ENCODE measurements at places on chromosomes 4 and X.

DNA sequence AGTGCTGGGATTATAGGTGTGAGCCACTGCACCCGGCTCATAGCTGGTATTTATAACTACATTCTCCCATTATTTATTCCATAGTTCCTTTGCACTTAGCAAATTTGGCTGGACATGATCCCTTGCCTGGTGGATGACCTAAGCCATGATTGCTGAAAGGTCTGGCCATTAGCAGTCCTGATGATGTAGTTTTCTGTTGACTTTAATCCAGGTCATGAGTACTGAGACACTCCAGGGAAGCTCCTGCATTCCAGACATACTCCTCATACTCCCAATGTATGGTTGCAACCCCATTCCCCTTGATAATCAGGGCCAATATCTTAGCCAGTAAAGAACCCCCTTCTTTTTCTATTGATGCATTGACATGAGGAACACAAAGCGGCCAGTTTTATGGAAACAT lies 24.4 kb upstream of the MGST2 start:
- no peak for DNase-seq

GRCh38 chr4:6118201-6118600 lies 82.1 kb downstream of the JAKMIP1 start:
- DNase-seq = no peak

DNA sequence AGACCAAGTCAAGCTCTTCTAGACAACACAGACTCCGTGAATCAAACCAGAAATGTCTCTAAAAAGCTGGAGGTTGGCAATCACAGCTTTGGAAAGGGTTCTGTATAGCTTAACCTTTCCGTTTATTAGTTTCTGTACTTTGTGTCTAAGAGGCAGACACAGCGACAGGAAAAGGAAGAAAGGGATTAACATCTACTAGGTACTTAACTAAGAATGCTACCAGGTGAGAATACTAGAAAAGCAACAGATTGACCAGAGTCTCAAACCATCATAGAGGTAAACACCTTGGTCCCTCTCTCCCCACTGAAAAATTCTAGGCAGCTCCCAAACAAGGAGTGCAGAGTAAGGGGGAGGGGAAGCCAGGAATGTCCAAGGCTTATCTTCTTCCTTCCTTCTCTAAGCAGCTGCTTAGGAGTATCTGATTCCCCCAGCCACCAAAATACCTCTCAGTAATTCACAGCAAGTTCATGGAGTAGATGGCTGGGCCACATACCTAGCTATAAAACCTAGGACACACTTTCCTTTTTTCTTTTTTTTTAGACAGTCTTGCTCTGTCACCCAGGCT lies 80.8 kb downstream of the APBB2 start:
- no peak for DNase-seq

DNA sequence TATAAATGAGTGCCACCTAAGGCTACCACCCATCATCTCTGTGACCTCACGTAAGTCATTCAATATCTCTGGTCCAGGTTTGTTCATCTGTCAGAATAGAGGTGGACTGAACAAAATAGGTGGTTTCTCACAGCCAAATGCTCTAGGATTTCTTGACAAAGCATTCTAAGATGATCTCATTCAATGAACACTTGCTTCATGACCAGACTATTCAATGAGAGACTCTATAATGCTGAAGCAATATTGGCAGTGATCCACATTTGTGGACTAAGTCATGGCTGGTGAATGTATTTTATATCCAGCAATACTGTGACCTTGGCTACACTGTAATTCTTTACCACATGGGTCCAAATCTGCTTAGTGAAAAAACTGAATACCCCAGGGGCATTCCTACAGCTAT lies 37.9 kb downstream of the LDB2 start:
- no peak for DNase-seq

DNA sequence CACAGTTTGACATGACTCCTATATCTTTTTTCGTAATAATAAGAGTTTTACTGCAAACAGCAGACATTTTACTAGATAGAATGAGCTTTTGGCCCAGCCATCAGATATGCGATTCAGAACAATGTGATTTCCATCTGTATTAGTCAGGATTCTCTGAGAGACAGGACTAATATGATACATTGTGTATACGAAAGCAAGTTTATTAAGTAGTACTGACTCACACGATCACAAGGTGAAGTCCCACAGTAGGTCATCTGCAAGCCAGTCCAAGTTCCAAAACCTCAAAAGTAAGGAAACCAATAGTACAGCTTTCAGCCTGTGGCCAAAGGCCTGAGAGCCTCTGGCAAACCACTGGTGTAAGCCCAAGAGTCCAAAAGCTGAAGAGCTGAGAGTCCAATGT lies 24.1 kb downstream of the CXCL8 start:
- DNase-seq = no peak

DNA sequence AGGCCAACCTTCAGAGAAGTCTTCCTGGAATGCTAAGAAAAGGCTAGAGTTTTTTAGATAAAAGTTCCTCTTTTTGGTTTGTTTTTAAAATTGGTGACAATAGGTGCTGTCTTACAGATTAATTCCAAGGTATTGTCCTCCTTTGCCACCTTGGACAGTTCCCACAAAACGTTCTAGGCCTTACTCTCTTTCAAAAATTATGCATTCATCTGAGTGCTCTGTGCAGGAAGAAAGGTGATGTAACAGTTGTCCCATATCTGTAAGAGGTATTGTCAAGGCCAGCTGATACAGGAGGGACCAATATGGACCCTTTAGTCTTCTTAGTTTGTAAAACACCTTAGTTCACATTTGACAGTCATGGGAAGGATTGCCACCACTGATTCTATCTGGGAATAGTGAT lies 15.9 kb upstream of the CXCL5 start:
- no peak for DNase-seq

GRCh38 chrX:155662282-155662681 lies 49.5 kb upstream of the TMLHE start:
- DNase-seq = no peak

DNA sequence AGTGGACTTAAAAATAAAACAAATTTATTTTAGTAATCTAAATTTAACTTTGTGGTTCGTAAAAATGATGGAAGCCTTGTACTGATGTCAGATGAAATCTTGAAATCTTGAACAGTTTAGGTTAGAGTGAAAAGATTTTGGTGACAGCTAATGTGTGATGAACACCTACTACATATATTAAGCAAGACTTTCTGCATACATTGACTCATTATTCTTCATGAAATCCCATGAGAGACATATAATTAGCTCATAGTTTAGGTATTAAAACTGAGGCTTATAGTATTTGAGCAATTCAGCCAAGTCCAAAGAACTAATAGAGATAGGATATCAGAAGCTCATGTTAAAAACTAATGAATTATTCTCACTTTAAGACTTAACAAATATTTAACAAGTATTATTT lies 66.9 kb upstream of the PCDH7 start:
- DNase-seq = no peak

DNA sequence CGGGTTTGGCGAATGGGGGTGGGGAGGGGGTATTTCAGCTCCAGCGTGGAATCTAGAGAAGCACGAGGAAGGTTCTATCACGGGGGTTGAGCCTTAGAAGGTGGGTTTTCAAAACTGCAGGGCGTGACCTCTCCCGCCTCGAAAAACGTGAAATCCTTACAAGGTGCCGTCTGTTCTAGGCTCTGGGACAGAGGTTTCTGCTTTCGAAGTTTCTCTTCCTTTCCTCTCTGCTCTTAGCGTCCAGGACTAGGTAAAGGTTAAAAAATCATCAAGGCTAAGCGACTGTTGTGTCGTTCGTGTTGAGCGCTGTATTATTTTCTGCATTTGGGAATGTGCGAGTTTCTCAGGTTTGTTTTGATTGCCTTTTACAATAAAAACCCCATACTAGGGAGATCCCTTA lies 1.1 kb downstream of the FHL1 start:
- DNase-seq = no peak

DNA sequence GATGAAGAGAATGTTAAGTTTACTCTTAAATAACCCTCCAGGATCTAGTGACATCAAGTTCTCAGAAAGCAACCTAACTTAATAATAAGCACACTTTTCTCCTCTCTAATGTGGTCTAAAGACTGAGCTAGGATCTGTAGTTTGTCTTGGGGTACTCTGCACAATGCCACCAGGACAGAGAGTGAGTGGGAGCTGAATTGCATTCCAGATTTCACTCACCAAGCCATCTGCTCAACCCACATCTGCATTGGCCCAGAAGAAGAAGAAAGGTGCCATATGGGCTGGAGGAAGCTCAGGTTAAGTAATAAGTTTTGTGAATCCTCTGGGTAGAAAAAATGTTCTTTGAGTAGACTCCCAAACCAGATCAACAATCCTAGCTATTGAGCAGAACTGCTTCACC lies 384.6 kb downstream of the PPP3CA start:
- DNase-seq = no peak

- DNase-seq = no peak
Measured at GRCh38 chr4:65924843-65925242, 254.6 kb upstream of the EPHA5 start.

- DNase-seq = no peak
Measured at GRCh38 chrX:45506149-45506730, 305.6 kb upstream of the DIPK2B start.

DNA sequence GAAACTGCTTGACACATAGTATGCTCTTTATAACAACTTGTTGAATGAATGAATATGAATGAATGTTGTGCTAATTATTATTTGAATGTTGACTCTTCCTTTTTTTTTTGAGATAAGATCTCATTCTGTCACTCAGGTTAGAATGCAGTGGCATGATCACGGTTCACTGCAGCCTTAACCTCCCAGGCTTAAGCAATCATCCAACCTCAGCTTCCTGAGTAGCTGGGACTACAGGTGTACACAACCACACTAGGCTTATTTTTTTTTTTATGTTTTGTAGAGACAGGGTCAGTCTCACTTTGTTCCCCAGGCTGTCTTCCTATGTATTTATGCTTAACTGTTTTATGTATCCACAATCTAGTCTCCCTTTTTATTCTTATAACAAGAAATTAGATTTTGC lies 114.7 kb upstream of the WDFY3 start:
- DNase-seq = no peak

DNA sequence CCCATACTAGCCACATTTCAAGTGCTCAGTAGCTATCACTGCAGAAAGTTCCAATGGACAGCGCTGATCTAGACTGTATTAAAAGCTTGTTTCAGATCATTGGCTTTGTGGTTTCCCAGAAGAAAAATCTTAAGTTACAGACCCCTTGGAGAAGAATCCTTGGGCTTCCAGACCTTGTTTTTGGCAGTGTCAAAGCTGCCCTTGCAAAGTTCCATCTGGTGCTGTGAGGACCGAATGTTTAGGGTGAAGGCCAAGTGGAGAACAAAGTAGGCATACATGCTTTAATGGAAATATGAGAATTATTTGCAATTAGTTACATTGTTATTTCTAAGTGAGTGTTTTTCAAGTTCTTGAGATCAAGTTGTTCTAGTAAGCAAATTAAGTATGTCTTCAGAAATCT lies 144.7 kb downstream of the FRMPD4 start:
- DNase-seq = no peak

DNA sequence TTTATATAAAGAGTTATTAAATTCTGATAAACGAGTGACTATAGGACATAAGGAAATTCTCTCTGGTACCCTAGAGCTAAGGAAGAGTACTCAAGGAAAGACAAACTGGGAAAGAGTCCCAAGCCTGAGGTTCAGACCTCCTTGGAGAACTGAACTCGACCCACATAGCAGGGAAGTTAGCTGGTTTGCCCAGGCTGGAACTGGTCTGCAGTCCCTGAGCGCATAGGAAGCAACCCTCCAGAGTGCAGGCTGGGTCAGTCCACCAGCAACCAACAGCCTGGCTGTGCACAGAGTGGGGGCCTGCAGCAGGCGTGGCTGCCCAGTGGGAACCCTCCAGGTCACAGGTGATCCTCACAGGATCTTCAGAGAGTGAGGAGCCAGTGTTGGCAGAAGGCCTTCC lies 114.1 kb downstream of the SOWAHB start:
- DNase-seq = no peak

DNA sequence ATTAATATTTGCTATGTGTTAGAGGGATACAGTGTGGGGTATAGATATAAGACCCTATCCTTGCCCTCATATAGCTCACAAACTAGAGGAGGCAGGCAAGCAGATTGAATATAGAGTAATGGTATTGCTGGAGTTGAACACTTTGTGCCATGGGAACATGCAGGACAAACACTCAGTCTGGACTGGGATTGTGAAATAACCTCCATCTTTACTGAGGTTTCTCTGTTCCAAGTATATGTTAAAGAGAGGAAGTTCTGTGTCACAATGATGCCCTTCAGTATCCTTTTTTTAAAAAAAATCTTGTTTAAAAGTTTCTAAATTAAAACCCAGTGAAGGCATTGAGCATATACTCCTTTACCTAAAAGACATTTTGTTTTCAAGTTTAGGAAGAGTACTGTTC lies 8.7 kb downstream of the FABP2 start:
- DNase-seq = no peak

DNA sequence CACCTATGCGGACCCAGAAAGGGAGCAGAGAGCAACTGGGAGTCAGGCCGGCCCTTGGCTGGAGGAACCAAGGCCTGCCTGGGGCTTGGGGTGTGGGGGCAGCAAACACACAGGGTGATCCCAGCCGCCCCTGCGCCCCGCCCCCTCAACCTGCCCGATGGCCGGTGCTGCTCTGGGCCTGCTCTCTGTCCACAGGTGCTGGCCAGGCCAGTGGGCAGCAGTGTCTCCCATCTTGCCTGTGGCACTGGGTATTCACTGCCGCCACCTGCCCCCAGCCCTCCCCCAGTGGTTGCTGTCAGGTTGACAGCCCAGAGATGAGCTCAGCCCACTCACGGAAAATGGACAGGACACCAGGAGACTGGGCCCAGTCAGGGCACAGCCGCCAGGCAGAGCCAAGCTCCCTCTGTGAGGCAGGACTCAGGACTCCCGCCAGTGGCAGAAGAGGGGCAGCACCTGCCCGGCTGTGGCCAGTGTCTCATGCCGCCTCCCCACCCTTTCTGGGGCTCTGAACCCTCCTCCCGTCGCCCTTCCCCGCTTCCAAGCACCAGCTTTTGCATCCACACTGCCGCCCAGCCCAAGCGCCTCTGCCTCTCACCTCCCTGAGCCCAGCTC lies 4.7 kb downstream of the NKX1-1 start:
- DNase-seq = no peak

DNA sequence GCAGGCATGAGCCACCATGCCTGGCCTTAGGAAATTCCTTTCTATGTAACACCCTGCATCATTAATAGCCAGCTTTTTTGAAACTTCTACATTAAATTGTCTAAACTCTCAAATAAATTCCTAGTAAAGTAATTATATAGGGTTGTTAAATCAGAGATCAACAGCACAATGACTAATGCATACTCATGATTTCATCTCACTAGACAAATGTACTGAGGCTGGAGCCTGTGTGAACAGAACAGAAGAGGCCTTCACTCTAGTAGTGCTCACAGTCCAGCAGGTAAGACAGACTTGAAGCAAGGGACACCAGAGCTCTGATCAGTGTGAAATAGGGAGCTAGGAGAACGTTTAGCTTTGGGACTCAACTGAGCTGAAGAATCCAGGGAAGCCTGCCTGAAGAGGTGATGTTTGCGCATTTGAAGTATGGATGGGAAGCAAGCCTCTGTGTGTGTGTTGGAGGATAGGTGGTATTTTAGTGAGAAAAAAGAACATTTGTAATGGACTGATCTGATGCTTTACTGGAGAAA lies 3.9 kb downstream of the ZFP42 start:
- DNase-seq = no peak
